Fibroblast of upper back skin (primary cell): ENCODE measurements at places on chromosomes 12 and 14.
A peak's percentile ranks its signal among the peaks of the same experiment; 100 is the strongest.

- peak; percentile 72 for DNase-seq
Measured at GRCh38 chr12:96044017-96044942, 8.9 kb upstream of the LTA4H start.

GRCh38 chr12:51403159-51403558 is 12.0 kb upstream of the GALNT6 start:
- no peak for DNase-seq

- peak; percentile 80 for DNase-seq
Measured at GRCh38 chr14:30214461-30215090, 286.9 kb upstream of the PRKD1 start.

DNA sequence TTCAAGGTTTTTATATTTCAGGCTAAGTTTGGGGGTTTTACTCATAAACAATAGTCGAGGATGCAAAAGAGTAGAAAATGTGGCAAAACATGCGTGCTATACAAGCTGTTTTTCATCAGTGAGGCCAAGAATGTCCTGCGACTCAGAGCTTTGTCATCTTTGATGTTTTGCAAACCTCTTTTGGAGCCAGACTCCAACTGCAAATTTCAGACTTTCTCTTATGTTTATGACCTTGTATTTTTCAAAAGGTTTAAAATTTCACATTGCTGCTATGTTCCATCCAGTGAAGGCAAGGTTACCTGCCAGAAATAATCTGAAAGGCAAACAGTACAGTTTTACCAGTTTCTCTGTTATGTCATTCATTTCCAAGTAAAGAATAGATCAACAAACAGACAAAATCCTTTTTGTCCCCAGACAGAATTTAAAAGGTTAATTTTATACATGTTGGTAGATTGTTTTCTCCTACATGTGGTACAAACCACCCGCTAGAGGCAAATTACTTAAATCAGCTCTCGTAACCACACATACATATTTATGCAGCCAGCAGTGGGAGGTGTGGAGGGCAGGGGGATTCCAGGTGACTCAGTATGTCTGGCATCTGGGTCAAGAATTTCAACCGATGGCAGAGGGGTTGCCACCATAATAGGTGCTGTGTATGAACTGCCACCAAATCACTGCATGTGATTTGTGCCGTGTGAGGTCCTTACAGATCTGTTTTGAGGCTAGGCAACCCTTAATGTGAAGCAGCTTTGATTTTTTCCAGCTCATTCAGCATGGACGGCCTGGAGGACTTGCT is 119.8 kb upstream of the CPM start:
- peak; percentile 90 for DNase-seq

DNA sequence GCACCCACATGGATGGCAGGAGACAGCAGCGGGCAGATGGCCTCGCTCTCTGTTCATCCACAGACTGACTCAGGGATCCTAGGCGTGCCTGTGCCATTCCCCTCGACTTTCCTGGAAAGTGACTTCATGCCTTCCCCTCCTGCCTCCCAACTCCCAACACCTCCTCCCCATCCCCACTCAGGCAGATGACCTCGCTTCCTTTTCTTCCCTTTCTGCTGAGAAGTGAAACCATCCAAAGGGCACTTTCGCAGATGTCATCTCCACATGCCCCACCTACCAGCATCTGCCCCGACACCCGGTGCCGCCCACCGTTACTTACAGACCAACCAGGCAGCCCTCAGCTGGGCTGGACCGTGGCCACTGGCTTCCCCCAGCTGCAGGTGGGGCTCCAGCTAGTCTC is 29.6 kb downstream of the BEGAIN start:
- no peak for DNase-seq

DNA sequence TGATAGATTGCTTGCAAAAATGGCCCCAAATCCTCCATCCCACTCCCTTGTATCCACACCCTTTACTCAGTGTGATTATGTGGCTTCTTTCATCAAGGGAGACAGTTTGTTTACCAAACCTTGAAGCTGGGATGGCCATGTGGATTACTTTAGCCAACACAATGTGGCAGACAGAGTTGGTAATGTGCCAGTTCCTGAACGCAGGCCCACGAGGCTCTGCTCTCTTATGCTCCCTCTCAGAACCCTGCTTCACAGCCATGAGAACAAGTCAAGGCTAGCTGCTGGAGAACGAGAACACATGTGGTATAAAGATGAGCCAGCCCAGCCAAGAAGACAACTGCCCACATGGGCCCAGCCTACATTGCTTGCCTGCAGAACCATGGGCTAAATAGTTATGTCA is 162.3 kb downstream of the NDUFA12 start:
- no peak for DNase-seq

DNA sequence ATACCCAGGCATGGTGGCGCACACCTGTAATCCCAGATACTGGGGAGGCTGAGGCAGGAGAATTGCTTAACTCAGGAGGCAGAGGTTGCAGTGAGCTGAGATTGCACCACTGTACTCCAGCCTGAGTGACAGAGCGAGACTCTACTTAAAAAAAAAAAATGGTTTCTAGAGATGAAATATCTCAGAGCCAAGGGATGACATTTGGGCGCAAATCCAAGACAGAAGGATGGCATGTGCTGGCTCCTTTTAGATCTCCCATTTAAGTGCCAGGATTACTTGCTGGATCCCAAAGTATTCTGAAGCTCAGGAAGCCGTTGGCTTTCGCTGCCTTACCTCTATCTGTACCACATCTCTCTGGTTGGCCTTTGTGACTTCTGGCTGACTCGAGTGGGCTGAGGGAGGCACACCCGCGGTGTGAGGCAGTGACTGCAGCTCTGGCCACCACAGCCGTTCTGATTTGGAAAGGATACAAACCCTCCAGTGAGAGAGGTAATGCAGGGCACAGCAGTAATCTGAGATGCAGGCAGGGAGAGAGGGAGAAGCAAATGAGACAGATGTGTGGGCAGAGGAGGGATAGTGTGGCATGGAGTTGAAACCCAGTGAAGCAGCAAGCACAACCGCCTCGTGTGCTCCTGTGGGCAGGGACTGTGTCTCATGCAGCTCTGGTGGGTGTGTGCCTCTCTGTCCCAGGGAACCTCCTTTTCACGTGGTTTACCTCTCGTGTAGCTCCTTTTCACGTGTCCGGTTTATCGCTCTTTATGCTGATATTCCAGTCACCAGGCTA is 4.9 kb downstream of the B4GALNT3 start:
- no peak for DNase-seq

DNA sequence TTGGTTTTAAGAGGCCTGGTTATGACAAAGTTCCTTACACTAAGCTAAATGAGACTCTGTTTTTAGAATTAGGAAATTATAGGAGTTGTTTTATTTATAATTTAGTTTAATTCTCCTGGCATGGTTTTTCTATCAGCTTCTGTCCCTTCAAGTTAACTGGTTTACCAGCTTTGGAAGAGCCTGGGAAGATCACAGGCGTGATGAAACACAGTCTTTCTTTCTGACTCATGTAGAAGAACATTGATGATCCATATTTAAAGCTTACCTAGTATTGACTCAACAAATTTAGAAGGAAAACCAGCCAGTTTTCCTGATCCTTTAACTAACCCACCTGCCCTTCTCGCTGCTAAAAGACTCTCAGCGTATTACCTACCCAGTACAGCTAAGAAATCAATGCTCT is 155.2 kb downstream of the TGFB3 start:
- no peak for DNase-seq

- DNase-seq, result no peak
Measured at GRCh38 chr12:22160396-22161003, 114.5 kb downstream of the CMAS start.

GRCh38 chr14:50600849-50601248 is 40.9 kb downstream of the ATL1 start:
- DNase-seq, result no peak

DNA sequence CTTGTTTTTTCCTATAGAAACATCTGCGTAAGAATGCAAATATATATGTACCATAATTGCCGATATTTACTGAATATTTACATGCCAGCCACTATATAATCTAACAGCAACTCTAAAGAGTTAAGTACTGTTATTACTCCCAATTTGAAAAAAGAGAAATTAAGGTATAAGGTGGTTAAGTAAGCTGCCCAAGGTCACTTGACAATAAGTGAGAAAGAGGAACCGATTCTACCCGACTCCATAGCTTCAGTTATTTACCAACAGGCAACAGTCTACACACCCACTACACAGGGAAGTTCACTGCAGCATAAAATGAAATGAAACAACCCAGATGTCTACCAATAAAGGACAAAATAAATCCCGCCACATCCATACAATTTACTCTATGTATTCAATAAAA is 1.1 kb downstream of the MIS18BP1 start:
- DNase-seq, result no peak

DNA sequence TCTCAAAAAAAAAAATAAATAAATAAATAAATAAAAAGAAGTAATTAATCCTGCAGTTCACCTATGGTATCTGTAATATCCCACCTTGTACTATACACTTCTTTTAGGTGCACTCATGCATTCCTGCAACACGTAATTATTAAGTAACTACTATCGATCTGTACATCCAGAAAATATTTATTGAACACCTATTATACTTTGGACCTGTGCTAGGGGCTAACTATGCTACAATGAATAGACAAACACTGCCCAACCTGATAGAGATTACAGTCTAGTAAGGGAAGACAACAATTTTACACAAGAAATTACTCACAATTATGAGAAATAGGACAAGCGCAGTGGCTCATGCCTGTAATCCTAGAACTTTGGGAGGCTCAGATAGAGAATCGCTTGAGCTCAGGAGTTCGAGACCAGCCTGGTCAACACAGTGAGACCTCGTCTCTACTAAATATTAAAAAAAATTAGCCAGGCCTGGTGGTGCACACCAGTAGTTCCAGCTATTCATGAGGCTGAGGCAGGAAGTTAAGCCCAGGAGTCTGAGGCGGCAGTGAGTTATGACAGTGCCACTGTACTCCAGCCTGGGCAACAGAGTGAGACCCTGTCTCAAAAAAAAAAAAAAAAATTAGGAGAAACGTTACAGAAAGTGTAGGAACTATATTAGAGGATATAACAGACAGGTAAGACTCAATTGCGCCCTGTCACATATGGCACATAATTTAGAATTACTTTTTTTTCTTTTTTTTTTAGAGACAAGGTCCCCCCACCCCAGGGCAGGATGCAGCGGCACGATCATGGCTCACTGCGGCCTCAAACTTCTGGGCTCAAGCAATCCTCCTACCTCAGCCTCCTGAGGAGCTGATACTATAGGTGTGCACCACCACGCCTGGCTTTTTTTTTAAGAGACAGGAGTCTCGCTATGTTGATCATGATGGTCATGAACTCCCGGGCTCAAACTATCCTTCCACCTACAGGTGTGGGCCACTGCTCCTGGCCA is 1.2 kb downstream of the NRDE2 start:
- no peak for DNase-seq
